ENCODE measurements at places on chromosomes 6 and 20.

- peak; percentile 89 for DNase-seq
Observed at GRCh38 chr20:53738039-53738944, 144.7 kb upstream of the ZNF217 start.

- no peak for DNase-seq
Observed at GRCh38 chr6:88360203-88360797, 194.2 kb upstream of the CNR1 start.

GRCh38 chr6:167073679-167074274 lies 49.1 kb upstream of the CCR6 start:
- DNase-seq: no peak

DNA sequence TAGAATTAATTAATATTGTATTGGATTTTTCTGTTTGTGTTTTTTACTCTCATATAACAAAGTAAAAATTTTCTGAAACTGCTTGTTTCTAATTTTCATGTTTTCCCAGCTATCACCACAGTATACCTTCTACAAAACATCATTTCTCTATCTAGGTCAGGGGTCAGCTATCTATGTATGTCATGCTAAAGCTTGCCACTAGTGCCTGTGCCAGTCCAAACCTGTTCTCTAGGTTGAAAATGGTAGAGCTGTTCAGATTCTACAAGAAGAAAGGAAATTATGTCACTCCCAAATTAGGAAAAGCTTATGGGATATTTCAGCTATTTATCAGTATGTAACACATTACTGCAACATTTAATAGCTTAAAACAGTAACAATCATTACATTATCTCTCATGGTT lies 5.8 kb upstream of the ME1 start:
- DNase-seq: no peak

DNA sequence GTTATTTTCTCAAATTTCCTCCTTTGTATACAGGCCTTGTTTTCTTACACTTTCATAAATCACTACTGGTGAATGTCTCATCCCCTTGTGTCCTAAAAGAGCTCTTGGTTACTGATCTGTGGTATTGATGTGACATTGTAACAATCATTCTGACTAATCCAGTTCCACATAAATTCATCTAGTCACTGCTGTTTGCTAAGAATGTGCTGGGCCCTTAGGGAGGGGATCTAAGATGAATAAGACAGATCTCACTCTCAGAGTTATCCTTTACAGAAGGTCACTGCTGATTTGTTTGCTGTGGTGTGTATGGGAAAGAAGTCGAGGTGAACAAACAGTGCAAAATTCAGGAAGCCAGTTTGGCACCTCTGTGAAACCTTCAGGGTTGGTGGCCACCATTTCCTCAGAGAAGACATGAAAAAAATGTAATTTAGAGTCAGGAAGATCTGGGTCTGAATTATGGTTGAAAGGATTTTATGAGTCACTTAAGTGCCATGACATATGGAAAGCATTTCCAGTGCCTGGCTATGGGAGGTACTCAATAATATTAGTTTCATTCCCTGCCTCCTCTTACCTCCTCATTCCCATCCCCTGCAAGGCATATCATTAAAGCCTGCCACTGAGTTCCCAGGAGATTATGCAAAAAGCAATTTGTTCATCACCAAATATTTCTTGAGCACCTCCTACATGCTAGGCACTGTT lies 121.8 kb downstream of the COL9A1 start:
- DNase-seq: no peak

DNA sequence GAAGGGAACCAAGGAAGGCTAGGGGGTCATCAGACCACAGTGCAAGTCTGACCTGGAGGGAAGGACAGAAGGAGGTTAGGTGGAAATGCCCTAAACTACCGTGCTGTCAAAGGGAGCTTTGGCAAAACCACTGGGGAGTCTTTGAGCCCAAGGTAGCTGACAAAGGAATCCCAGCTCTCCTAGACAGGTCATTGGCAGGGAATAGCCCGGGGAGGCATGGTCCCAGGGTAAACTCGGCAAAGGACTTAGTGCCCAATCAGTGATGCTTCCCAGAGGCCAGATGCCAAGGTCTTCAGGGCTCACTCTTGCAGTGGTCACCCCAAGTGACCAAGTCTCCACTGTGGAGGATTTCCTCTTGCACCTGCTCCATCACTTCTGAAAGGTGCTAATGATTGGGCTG lies 102.3 kb upstream of the CDYL start:
- no peak for DNase-seq

GRCh38 chr6:3484192-3484591 lies 27.3 kb upstream of the SLC22A23 start:
- no peak for DNase-seq

GRCh38 chr20:43046966-43047365 lies 142.7 kb downstream of the PTPRT start:
- DNase-seq: peak; percentile 8

- DNase-seq: no peak
Observed at GRCh38 chr6:1971612-1972011, 273.8 kb downstream of the GMDS start.

- DNase-seq: no peak
Observed at GRCh38 chr20:53579581-53580375, 13.9 kb downstream of the ZNF217 start.

DNA sequence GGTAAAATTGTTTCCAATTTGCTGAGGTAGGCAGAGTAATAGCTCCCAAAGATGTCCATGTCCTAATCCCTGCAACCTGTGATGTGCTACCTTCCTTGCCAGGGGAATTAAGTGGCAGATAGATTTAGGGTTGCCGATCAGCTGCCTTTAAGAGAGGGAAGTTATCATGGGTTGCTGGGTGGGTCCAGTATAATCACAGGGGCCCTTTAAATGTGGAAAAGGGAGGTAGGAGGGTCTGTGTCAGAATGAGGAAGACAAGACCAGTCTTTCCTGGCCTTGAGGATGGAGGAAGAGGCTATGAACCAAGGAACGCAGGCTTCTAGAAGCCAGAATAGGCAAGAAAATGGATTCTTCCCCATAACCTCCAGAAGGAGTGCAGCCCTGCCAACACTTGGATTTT lies 50.7 kb downstream of the CTCFL start:
- no peak for DNase-seq

DNA sequence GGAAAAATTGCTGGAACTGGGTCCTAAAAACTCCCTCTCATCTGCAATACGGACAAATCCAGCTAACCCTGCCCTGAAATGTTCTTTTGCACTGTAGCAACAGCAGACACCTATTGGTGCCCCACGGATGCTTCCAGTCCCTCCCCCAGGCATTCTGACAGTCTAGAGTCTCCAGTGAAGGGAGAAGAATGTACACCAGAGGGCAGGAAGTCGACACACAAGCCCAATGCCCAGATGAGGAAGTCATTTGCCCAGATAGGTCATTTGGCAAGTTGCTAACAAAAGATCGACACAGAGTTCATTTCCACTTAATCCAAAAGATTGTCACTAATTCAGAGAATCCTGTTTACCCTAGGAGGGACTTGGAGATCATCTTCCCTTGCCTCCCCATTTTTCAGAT lies 293.0 kb upstream of the PRDM1 start:
- no peak for DNase-seq

DNA sequence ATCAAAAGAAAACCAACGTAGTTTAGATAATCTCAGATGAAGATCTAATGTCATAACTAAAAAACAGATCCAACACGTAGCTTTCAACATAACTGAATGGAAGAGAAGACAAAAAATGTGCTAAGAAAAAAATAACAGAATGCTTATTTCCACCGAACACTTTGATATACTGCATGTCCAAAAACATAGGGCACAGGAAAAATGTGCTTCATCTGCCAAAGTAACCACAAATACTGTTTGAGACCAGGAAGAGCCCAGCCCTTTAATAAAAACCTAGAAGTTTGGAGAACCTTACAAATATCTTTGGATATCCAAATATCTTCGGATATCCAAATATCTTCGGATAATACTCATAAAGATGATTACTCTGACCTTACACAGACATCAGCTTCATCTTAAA lies 19.8 kb downstream of the LAMA4 start:
- no peak for DNase-seq

GRCh38 chr6:125804264-125804663 lies 13.5 kb downstream of the NCOA7 start:
- DNase-seq: no peak

- DNase-seq: no peak
Observed at GRCh38 chr6:113377362-113377942, 479.7 kb upstream of the MARCKS start.

- DNase-seq: no peak
Observed at GRCh38 chr6:20877008-20877937, 343.0 kb downstream of the CDKAL1 start.

DNA sequence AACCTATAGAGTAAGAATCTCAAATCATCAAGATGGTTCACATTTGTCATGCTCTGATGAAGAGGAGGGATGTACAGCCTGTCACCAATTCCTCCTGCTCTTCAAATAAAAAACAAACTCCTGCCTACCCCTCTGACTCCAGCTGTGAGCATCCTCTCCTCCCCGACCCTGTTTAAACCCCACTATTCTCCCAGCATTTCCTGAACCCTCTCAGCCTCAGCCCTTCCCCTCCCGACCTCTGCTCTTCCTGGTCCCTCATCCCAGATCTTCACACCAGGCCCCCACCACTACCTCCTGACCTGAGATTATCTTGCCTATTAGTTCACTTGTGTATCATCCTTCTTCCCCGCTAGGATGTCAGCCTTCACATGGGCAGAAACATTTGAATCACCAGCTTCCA lies 75.8 kb downstream of the ZMYND8 start:
- DNase-seq: no peak

DNA sequence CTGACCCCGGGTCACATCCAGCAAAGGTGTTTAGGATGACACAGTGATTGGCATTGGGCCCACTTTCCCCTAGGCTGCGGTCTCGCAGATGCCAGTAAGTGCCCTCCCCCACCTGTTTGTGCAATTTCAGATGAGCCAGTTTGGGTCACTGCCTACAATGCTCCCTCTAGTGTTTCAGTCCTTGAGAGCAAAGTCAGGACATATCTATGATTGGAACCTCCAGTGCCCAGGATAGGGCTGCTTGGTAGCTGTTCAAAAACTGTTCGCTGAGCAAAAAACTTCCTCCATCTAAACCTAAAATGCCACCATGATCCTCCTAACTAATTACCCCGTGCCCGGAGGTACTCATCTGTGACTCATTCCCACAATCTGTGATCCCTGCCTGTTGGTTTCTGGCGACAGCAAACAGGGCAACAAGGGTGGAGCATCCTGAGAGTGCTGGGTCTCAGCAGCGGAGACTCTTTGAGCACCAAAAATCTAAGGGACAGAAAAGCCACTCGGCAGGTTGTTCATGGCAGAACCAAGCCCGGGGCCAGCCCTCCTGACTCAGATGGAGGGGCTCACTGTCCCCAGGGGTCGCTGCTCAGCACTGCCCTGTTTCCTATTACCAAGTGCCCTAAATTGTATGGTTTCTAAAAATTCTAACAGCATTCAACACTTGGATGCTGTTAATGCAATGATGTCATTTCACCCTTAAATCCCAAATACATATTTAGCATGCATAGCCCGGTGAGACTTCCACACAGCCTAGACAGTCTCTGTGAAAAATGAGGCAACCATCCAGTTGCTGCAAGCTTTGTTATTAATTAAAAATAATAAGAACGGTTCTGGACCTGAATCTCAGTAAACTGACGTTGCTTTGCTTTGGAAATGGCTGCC lies 5.0 kb downstream of the VSX1 start:
- DNase-seq: no peak

DNA sequence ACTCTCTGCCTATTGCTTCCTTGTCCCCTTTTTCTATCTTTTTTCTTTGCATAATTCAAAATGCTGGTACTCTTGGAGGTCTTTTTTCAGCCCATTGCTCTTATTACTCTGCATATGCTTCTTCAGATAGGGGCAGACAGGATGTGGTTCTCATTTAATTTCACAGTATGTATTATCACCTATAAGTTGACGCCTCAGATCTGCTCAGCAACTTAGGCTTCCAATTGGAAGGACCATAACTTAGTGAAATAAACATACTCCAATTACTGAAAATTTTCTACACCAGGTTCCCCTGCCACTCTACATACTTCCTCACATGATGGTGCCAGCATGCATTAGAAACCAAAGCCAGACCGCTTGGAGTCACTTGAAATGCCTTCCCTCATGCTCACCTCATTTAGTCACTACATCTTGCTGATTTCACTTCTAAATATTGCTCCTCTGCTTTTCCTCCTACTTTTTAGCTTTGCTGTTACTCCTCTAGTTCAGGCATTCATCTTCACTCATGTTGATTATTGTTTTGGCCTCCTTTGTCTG lies 34.5 kb upstream of the AHI1 start:
- DNase-seq: no peak

DNA sequence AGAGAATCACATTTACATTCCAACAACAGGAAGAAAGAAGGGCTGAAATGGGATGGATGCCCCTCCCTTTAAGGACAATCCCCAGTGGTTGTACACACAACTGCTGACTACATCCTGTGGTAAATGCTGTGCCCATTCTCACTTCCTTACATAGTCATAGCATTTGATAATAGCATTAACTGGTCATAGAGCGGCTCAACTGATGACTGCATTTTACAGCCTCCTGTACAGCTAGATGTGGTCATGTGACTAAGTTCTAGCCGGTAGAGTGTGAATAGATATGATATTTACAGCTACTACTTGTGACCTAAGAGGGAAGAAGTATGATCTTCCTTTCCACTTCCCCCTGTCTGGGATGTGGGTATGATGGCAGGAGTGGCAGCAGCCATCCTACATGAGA lies 24.7 kb downstream of the KCNK17 start:
- DNase-seq: no peak

DNA sequence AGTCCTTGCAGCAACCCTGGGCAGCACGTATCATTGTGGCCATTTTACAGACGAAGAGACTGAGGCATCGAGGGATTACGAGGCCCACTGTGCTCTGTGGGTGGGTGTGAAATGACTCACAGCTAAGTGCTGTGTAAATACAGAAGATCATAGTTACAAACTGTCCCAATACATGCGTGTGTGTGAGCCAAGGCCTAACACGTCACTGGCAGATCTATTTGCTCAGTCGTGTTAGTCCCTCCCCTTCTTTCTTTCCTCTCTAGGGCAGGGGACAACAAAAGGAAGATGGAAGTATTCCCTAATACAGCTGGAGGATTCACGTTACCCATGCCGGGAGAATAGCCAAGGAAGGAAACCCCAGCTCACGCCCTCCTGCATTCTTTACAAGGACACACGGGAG lies 175.9 kb downstream of the CDC5L start:
- DNase-seq: no peak

GRCh38 chr20:35792740-35793139 lies 20.9 kb downstream of the PHF20 start:
- no peak for DNase-seq

DNA sequence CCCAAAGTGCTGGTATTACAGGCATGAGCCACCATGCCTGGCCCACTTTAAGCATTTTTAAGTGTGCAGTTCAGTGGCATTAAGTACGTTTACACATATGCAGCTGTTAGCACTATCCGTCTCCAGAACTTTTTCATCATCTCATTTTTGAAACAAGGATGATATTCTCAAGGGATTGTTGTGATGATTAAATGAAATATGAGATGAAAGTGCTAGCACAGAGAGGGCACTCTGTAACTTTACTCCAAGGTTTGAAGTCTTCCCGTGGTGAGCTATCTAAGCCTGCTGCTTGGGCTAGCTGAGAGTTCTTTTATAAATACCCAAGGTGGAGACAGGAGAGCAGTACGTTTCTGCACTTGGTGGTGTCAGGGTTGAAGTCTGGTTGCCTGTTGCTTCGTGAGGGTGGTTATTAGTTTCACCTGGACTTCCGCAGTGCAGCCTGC lies 6.6 kb downstream of the TM9SF4 start:
- no peak for DNase-seq

GRCh38 chr20:53078761-53079160 lies 106.6 kb downstream of the TSHZ2 start:
- no peak for DNase-seq

GRCh38 chr6:149033454-149033853 lies 284.1 kb upstream of the TAB2 start:
- DNase-seq: no peak

GRCh38 chr6:35296931-35297600 lies 552 bp upstream of the DEF6 start:
- no peak for DNase-seq
